Activated CD4-positive, CD25-positive, alpha-beta regulatory T cell treated with anti-CD3 and anti-CD28 coated beads, Interleukin-2, amount 50 U/mL, for 24 hours (primary cell): ENCODE measurements at places on chromosomes 7 and 10.

DNA sequence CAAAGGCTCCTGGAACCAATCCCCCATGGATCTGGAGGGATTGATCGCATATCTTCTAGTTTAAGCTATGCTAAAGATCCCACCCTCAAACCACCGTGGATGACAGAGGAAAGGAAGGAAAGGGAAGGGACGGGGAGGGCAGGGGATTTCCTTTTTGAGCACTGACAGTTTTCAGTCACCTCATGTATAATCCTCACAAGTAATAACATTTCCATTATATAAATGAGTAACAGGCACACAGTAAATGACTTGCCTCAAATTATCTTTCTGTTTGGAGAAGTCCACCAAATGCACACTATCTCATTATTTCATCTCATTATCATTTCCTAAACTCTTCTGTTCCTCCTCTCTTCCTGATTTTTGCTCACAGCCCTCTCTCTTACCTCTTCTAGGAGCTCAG, 127.1 kb upstream of the AOAH start:
- no peak for ATAC-seq

DNA sequence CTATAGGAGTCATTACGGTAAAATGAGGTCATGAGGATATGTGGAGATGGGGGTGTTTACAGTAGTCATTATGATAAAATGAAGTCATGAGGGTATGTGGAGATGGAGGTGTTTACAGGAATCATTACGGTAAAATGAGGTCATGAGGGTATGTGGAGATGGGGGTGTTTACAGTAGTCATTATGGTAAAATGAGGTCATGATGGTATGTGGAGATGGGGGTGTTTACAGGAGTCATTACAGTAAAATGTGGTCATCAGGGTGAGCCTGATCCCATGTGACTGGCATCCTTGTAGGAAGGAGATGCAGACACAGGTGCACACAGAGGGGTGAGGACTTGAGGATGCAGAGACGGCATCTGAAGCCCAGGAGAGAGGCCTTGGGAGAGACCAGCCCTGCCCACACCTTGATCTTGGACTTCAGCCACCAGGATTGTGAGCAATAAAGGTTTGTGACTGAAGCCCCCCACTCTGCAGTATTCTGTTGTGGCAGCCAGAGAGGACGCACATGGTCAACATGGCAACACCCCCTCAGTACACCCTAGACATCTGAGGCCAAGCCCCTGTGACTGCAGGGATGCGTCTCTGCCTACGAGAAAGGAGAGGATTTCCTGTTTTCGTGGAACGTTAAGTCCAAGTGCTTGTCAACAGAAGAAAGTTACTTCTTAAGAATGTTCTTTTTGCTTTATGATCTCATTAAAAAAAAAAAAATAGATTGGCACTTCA, 544.4 kb downstream of the DNAJB6 start:
- peak; percentile 60 for ATAC-seq

- no peak for ATAC-seq
Observed at GRCh38 chr7:131011976-131012375, 278.0 kb upstream of the KLF14 start.

DNA sequence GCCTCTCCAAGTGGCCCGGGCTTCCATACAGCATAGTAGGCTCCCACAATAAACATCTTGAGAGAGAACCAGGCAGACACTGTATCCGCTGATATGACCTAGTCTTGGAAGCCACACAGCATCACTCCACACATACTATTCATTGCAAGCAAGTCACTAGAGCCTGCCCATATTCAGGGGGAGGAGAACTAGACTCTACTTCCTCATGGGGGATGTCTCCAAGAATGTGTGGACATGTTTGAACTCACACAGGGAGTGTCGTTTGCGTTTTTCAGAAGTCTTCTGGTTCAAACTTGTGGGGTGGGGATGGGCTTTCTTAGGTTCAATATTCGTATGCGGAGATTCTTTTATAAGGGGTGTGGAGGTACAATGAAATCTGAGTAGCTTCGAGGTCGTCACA, 232.6 kb upstream of the HABP2 start:
- ATAC-seq, result no peak

DNA sequence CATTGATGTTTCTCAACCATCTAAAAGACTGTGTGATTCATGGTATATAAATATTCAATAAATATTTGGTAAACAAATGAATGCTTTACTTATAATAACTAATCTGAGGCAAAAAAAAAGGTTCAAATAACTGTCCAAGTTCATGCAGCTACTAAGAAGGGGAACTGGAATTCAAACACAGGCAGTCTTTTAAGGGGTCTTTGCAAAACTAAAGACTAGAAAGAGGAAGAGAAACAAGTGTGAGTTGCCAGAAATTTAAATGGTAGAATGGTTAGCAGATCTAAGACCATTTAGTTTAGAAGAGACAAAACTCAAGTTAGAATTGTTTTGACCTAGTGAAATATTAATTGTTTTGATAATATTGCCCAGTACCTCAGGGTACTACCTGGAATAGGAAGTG, 642.0 kb upstream of the LRRN3 start:
- no peak for ATAC-seq

DNA sequence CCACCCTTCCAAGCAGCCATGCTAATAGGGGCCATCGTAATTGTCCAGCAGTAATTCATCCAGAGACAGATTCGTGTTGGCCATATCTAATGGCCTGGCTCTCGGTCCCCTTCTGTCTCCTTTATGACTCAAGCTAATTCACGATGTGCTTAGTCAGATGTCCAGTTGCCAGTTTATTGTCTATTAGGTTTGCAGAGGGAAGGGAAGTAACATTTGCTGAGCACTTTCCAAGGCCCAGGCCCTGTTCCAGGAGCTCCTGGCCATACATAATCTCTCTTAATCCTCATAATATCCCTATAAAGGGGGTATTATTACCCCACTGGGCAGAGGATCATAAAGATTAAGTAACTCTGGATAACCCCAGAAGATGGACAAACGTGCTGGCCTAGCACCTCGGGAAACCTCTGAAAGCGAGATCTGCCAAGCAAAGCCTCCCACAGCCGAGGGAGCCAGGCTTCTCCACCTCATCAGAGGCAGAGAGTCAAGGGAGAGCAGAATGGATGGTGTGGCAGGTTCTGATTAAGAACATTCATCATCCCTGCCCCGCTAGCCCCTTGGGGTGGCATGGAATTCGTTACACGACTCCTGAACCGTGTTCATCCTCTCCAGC, 153.7 kb downstream of the PLXNA4 start:
- no peak for ATAC-seq

GRCh38 chr7:405489-406211, 114.0 kb downstream of the PDGFA start:
- ATAC-seq, result no peak

DNA sequence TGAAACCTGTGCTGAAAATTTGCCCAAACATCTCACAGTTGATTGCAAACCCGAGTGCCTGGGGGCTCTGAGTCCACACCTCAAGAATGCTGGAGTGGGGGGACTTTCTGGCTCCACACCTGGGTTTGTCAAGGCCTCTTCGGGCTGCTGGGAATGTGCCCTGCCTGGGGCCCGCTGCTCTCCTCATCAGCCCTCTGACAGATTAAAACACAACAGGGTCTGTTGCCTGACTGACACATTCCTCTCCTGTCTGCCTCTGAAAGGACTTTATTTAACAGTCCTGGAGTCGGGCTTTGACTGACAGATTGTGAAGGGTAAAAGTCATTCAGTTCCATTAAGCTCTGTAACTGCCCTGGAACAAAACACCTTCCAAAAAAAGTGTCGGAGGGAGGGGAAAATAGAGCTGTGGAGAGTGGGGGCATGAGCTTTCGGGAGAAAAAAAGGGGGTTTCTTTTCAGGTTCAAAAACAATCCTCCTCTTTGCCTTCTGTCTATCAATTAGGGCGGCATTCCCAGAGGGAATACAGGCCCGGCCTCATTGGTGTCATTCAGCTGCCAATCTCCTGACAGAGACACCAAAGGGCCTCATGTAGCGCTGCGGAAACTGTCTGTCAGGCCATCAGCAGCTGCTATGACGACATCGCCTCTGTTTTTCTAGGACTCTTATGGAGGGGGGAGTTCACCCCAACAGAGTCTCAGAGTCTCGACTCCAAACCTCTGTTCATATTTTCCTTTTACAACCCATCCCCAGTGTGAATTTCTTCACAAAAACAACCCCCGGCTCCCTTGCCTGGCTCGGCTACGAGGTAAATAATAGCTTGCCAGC, 398.8 kb upstream of the NFE2L3 start:
- ATAC-seq, result no peak
